ENCODE measurements at places on chromosomes 2 and 18. TPM values are rescaled to one million over a fixed set of nuclear protein-coding genes. Genes with fewer than 3 reads are reported as not detected.

DNA sequence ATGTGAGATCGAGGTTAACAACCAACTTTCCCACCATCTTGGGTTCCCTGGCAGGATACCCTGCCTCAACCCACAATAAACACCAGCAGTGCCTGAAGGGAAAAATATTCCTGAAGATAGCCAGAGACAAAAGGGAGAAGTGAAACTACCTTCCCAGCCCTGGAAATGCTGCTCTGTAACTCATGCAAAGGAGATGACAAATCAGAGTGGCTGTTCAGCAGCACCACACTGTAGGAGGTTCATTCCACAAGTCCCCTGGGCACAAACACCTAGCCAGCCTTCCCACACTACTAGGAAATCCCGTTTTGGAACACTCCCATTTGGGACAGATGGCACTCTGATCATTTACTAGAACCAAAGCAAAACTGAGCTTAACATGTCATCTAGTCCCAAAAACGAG is 190.7 kb upstream of the RBBP8 start:
- no peak overlapping the region for H3K4me3 ChIP-seq
- no peaks in the 10 kb centered on the region for H3K27me3 ChIP-seq
- H3K4me1 ChIP-seq, result no peaks in the 10 kb centered on the region
- H3K27ac ChIP-seq, result no peak overlapping the region
- no peaks in the 10 kb centered on the region for H3K36me3 ChIP-seq

GRCh38 chr2:223585666-223586065 is 16.5 kb downstream of the SCG2 start:
- H3K4me1 ChIP-seq, result no peaks in the 10 kb centered on the region
- H3K36me3 ChIP-seq, result no peaks in the 10 kb centered on the region

ELMOD3 gene
- 14.4 TPM for total RNA-seq

DNA sequence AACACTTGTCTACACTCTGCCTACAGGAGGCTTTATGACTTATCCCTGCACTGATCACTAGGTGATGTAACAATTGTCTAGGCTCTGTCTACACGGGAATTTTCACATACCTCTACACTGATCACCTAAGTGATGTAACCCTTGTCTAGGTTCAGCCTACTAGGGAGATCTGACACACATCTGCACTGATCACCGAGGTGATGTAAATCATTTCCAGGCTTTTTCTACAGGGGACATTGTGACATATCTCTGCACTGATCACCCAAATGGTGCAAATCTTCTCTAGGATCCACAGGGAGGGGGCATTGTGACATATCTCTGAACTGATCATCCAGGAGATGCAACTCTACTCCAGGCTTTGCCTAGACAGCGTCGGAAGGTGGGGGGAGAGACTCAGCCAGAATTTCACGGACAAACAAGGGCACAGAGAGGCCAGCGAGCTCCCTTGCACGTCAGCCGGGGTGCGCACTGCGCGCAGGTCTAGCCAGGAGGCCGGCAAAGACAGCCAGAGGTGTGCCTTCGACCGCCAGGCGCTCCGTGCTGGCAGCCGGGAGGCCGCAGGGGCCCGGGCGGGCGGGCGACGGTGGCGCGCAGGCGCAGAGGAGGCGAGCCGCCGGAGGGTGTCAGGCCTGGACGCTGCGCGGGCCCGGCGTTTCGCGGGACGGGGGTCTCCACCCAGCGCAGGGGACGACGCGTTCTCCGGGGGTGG is 46.9 kb upstream of the USP14 start:
- peak overlapping the region; percentile 64 for H3K27ac ChIP-seq
- H3K4me1 ChIP-seq, result peaks cover 9% of the 10 kb centered on the region
- H3K4me3 ChIP-seq, result peak overlapping the region; percentile 66
- H3K27me3 ChIP-seq, result no peaks in the 10 kb centered on the region
- no peaks in the 10 kb centered on the region for H3K36me3 ChIP-seq

DNA sequence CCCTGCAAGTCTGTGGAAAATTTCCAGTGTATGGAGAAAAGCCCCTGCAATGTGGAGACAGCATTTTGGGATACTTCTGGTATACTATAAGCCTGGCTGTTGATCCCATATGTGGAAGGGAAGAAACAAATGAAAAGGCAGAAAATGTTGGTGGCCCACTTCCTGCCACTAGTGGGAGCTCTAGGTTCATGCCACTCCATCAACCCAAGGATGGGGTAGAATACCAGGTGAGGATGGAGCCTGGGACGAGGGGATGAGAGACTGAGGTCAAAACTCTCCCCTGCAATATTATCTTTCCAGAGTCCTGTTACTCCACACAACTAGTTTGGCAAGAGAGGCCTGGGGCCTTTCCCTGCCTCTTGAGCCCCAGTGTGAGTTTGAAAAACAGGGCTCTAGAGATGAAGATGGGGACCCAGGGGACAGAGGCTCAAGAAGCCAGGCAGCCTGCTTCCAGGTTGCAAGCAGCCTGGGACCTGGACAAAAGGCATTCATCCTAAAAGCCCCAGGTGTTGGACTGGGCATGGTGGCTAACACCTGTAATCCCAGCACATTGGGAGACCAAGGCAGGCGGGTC is 31.9 kb downstream of the BMP10 start:
- DNase-seq, result no peak
- no peak overlapping the region for H3K27ac ChIP-seq
- H3K4me1 ChIP-seq, result peaks cover 8% of the 10 kb centered on the region
- no peak overlapping the region for H3K4me3 ChIP-seq

FBXO15 gene
- total RNA-seq, result 0.77 TPM

GRCh38 chr18:55384551-55385275 is 203.3 kb downstream of the TCF4 start:
- DNase-seq, result no peak
- no peaks in the 10 kb centered on the region for H3K4me1 ChIP-seq
